ENCODE measurements at places on chromosomes 2 and 18.

- DNase-seq: no peak
Measured at GRCh38 chr2:110843959-110844510, 111.7 kb downstream of the ACOXL start.

DNA sequence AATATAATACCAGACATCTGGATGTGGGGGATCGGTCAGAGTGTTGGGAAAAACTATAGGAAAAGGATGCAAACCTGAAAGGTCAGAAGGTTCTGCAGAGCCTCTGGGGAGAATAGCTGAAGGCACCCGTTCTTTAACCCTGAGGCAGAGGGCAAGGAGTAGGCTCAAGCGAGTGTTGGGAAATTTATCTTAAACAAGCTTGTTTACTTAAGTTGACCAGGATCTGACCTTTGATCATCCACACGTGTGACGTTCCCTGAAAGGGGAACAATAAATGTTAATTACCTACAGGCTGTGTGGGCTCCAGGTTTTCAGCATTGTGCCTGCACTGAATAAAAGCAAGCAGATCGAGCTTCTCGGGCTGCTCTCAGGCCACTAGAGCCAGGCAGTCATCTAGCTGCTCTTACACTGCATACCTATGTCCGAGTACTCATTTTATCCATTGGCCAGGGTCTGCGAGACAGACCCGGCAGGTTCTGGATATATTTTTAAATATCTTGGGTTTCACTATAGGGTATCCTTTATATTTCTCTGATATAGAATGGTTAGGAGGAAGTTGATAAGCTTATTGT, 400.6 kb upstream of the CHST9 start:
- no peak for DNase-seq

- no peak for DNase-seq
Measured at GRCh38 chr2:183991968-183992367, 606.4 kb upstream of the ZNF804A start.

- DNase-seq: no peak
Measured at GRCh38 chr2:9736021-9736420, 105.2 kb upstream of the YWHAQ start.

DNA sequence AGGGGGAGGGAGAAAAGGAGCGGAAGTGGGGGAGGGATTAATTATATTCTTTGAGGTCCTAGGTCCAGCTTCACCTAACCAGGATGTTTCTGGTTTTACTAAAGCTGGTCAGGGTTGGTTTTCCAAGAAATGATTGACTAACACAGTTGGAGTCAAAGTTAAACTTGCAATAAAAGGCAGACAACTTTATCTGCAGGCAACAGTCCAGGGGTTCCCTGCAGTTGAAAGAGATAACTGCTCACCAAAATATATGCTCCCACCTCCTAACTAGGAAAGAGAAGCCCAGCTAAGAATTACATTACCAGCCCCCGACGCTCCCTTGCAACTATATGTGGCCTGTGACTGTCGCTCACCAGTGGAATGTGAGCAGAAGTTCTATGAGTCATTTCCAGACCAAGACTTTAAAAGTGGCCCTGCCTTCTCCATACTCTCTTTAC, 140.0 kb upstream of the PKDCC start:
- no peak for DNase-seq

All from stimulated activated effector memory CD8-positive, alpha-beta T cell treated with anti-CD3 and anti-CD28 coated beads, Interleukin-12 subunit alpha, Interleukin-12 subunit beta, amount 100 ng/mL, for 72 hours (primary cell).